AG20443 (cell line): ENCODE measurements at places on chromosomes 6 and 20.

- no peak for DNase-seq
Measured at GRCh38 chr6:7960848-7961247, 50.3 kb upstream of the TXNDC5 start.

DNA sequence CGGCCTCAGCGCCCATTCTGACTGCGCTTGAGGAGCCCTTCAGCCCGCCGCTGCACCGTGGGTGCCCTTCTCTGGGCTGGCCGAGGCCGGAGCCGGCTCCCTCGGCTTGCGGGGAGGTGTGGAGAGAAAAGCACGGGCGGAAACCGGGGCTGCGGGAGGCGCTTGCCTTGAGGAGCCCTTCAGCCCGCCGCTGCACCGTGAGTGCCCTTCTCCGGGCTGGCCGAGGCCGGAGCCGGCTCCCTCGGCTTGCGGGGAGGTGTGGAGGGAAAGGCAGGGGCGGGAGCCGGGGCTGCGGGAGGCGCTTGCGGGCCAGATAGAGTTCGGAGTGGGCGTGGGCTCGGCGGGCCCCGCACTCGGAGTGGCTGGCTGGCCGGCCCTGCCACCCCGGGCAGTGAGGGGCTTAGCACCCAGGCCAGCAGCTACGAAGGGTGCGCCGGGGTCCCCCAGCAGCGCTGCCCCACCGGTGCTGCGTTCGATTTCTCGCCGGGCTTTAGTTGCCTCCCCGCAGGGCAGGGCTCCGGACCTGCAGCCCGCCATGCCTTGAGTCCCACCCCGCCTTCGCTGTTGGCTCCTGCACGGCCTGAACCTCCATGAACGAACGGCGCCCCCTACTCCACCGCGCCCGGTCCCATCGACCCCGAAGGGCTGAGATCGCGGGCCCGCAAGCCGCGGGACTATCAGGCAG is 45.7 kb upstream of the MCUR1 start:
- no peak for DNase-seq

DNA sequence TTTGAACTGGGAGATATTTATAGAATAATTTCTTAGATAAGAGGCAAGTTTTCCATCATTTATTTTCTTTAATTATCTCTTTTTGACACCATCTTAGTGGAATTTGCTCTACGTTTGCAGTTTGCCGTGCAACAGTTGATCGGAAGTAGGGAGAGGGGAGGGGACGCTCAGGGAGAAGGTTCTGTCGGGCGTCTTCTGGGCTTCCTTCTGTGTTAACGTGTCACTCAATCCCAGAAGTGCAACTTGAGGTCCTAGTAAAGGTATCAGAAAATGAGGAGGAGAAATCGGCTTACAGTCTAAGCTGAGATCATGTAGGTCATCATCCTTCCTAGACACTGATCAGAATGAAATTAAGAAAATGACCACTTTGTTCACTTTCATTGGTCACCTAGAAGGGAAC is 149.0 kb upstream of the SNX9 start:
- no peak for DNase-seq

GRCh38 chr6:129454488-129454887 is 255.5 kb downstream of the ARHGAP18 start:
- no peak for DNase-seq
